Stimulated activated CD8-positive, alpha-beta memory T cell treated with anti-CD3 and anti-CD28 coated beads, Interleukin-4, amount 100 ng/mL, for 4 hours (primary cell): ENCODE measurements at places on chromosomes 2 and 18.

- no peak for DNase-seq
Measured at GRCh38 chr18:22370414-22370813, 47.3 kb downstream of the CTAGE1 start.

DNA sequence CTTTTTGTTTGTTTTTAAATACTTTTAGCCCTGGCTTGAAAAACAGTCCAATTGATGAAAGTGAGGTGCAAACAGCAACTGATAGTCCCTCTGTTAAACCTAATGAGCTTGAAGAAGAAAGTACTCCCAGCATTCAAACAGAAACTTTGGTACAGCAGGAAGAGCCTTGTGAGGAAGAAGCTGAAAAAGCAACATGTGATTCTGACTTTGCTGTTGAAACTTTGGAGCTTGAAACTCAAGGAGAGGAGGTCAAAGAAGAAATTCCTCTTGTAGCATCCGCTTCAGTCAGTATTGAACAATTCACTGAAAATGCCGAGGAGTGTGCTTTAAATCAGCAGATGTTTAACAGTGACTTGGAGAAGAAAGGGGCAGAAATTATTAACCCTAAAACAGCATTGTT, 30.6 kb upstream of the DYSF start:
- DNase-seq: no peak

DNA sequence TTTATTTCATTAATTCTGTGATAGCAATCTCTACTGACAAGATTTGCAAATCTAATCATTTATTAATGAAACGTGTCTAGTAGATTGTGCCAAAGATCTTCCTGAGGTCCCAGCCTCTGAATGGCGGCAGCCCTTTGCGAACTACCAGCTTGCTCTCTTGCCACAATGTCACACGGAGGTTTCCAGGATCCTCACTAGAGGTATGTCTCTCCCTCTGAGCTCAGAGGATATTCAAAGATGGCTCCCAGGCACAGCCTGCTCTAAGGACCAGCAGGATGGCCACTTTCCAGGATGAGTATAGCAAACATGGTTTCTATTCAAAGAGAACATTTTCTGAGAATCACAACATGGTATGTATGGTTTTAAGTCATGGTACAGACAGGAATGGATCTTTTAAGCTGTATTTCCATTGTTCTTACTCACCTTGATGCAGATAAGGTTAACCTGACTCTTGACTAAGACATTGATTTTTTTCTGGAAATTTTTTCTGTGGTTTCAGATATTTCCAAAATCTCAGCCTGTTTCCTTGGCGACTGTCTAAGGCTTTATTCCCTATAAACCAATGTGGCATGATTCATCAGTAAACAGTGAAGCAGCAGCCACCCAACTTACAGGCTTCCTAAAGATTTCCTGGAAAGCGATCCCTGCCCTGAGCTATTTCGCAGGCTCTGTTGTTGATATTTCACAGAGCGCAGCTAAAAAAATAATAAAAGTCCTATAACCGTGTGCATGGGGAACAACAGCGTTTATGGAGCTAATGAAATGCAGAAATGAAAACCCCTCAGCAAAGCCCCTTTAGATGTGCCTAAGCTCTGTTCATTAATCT, 54.1 kb upstream of the KLF7 start:
- DNase-seq: no peak

GRCh38 chr18:49898421-49898820, 85.1 kb upstream of the ACAA2 start:
- DNase-seq: peak; percentile 6

DNA sequence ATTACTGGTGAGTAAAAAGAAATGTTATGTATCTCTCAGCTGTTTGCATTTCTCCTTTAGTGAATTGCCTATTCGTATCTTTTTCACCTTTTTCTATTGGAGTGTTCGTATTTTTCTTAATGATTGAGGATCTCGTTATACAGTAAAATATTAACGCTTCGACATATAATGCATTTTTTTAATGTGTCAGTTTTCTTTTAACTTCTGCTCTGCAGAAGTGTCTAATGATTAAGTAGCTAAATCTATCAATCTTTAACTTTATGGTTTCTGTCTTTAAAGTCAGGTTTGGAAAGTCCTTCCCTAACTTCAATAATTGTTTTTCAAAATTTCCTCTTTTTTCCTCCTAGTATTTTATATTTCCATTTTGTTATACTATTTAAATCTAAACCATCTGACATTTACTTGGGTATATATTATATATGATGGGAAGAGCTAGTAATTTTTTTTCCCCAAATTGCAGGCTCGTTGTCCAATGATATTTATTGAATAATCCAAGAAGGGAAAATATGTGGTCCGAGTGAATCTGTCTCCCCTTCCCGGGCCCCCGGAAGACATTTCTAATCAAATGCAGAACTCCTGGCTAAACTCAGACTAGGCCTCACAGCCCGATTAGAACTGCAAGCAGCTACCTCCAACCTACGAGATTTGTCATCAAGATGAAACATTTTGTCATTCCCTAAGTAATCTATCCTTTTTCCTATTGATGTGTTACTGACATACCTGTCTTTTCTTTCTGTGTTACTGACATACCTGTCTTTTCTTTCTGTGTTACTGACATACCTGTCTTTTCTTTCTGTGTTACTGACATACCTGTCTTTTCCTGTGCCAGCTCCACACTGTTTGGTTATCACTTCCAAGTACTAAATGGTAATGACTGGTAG, 17.2 kb downstream of the PCBP1 start:
- DNase-seq: no peak

DNA sequence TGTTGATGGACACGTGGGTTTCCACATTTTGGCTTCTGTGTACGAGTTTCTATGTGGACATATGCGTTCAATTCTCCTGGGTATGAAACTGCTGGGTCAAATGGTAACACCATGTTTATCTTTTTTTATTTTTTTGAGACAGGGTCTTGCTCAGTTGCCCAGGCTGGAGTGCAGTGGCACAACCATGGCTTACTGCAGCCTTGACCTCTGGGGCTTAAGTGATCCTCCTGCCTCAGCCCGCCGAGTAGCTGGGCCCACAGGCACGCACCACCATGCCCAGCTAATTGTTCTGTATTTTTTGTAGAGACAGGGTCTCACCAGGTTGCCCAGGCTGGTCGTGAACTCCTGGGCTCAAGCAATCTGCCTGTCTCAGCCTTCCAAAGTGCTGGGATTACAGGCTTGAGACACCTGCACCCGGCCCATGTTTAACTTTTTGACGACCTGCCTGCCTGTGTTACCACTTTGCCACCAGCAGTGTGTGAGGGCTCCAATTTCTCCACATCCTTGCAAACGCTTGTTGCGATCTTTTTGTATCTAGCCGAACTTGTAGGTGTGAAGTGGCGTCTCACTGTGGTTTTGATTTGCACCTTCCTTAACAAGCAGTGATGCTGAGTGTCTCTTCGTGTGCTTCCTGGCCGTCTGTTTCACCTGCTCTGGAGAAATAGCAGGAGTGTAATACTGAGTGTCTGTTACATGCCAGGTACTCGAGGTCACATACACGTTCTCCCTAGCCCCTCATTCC, 6.9 kb downstream of the HSBP1L1 start:
- no peak for DNase-seq

DNA sequence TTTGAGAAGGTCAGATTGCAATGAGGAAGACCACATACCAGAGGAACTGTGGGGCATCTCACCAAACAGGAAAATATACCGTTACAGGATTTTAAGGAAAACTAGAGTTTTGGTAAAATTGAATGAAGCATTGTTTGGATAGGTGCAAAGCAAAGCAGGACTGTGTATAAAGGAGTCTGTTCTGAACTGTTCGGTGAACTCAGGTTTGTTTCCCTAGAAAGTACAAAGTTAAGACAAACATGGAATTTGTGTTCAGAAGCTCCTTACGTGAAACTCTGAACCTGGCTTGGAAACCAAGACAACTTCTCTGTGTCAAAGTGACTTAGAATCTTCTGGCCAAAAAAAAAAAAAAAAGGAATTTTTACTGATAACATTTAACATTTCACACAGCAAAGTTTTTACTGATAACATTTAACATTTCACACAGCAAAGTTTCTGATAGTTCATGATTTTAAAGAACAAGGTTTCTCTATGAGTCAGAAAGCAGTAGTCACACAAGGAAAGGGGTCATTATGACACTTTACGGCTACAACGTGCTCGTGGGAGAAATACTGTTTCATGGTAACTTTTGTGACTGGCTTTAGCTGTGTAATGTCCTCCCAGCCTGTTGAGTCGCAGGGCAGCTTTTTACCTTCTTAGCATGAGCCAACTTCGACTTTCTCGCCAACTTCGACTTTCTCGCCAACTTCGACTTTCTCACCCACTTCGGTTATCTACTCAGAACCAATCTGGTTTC, 21.2 kb upstream of the TET3 start:
- DNase-seq: no peak

GRCh38 chr2:11752906-11753305, 6.5 kb downstream of the LPIN1 start:
- DNase-seq: no peak

DNA sequence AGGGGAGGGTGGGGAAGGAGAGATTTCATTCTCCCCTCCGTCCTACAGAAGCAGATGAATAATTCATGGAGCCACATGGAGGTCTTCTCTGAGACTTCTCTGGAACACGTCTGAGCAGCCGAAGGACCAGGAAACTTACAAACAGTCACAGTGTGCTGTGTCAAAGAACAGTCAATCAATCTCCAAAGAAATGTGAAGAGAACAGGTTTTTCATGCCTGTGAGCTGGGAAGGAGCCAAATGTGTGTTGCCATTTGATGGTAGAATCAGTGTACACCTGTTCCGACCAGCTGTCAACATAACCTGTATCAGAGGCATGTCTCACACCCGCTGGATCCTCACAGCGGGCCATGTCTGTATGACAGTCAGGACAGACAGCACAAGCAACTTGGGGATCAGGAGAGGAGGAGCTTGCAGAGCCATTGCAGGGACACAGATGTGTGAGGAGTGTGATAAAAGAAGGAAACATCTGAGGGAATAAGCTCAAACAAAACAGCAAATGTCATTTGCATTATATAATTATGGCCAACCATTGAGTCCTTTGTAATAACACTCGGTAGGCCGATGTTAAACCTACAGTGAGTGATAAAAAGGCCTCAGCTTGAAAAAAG, 298.5 kb downstream of the EN1 start:
- no peak for DNase-seq

- no peak for DNase-seq
Measured at GRCh38 chr18:7677001-7677400, 109.9 kb downstream of the PTPRM start.

GRCh38 chr2:218398437-218399390, 954 bp upstream of the CTDSP1 start:
- DNase-seq: peak; percentile 36

- DNase-seq: no peak
Measured at GRCh38 chr2:240478346-240479110, 43.1 kb downstream of the GPC1 start.

- DNase-seq: no peak
Measured at GRCh38 chr2:70420143-70420542, 118.3 kb upstream of the FAM136A start.

- DNase-seq: no peak
Measured at GRCh38 chr18:3982541-3982940, 472.6 kb downstream of the DLGAP1 start.

GRCh38 chr18:75134611-75134975, 74.3 kb downstream of the PTGR3 start:
- no peak for DNase-seq

GRCh38 chr2:182064019-182064778, 78.5 kb downstream of the PPP1R1C start:
- DNase-seq: no peak

GRCh38 chr18:67217551-67218166, 298.9 kb downstream of the DSEL start:
- DNase-seq: peak; percentile 1

- DNase-seq: no peak
Measured at GRCh38 chr2:85951351-85952067, 62.7 kb upstream of the ST3GAL5 start.

DNA sequence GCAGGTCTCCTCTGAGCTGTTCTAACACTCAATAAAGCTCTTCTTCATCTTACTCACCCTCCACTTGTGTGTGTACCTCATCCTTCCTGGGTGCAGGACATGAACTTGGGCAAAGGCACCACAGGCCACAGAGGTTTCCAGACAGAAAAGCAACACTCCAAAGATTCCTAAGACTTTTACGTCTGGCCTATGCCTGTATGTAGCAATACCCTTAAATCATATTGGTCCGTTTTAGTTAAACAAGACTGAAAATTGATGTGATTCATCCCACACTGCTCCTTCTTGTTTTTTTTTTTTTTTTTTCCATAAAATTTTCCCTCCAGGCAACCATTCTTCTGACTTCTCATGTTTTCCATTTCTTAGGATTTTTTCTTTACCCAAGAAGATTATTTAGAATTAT, 404.3 kb downstream of the PID1 start:
- no peak for DNase-seq

GRCh38 chr2:239075918-239076758, 228.3 kb downstream of the TWIST2 start:
- DNase-seq: no peak

GRCh38 chr2:44836174-44836573, 105.3 kb upstream of the SIX3 start:
- DNase-seq: no peak

DNA sequence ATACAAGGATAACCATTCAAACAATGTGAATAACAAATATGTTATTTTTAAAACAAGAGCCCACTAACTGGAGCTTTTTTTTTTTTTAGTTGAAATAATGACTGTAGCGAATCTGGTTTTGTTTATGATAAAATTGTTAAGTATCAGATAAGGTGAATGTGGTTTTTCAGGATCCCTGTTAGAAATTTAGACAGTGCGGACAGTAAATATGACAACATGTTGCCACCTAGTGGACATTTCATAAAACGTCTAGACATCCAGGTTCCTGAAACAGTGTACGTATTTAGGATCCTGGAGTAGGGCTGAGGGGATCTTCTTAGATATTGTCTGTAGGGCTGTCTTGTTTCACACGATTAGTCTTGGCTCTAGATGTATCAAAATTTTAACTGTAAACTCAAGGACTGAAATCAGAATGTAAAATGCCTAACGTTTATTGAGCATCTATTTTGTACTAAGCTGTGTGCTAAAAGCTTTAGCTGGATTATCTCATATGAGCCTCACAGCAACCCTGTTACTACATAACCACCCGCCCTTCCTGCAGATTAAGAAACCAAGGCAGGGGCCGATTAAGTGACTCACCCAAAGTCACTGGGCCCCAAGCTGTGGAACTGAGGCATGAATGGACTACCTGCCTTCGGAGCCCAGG, 23.9 kb upstream of the CCDC68 start:
- no peak for DNase-seq

GRCh38 chr18:3689986-3690763, 240.2 kb downstream of the TGIF1 start:
- no peak for DNase-seq
